ENCODE measurements at places on chromosomes 12 and 14. TPM values are rescaled to one million over a fixed set of nuclear protein-coding genes. Genes with fewer than 3 reads are reported as not detected.

GRCh38 chr12:109464642-109465351, 12.3 kb downstream of the KCTD10 start:
- no peak for DNase-seq

GRCh38 chr12:109995361-109995685, 845 bp downstream of the GIT2 start:
- no peak for DNase-seq

DNA sequence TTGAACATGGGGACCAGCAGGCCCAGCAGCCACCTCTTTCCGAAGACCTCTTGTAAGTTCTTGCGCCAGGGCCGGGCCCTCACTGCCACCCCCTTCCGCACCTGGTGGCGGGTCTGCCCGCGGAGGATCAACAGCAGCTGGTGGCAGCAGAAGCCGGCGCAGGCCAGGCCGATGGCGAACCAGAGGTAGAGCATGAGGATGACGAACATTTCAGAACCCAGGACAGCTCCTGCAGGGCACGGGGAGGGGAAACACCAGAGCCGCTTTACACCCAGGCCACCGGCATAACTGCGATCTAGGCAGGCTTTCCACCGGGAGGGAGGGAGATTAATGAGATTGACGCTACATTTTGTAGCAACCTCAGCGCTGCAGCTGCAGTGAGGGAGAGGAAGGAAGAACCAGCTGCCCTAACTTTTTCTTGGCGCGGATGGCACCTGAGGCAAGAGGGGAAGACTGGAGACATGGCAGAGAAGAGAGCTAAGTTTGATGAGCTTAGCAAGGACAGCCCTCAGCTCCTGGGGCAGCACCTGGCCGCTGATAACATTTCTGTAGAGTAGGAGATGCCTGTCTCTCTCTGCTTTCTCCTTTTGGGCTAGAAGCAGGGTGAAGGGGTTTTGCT, 7.8 kb downstream of the ZDHHC22 start:
- peak; percentile 69 for DNase-seq

DNA sequence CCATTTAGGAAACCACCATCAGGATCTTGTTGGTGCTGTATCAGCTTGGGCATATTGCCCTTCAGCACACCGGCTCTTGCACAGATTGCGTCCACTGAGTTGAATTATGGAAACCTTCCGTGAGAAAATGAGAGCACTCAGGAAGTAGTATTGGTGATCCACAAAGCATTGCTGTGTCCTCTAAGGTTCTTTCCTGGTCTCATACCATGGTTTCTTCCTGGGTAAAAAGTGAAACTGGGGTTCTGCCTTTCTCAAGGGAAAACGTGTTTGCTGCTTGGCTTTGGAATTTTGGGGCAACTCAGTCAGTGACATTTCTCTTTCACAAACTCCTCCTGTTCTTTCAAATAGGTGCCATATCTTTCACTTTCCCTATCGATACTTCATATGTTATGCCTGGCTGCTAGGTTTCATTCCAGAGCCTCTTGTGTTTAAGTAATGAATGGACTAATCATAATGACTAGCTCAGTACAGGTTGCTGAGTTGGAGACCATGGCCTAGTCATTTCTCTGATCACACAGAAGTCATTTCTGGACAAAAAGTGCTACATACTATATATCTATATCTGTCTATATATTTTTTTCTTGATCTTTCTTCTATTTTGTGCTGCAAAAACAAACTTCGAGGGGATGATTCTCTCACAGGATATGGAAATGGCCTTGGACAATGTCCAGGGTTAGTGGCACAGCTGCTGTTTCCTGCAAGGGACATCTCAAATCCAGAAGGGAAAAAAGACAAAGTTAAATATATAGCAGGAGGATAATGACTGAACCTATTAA, 423.4 kb downstream of the ZFP36L1 start:
- DNase-seq: no peak

- DNase-seq: no peak
Measured at GRCh38 chr12:100493396-100494012, 19.8 kb downstream of the NR1H4 start.

GRCh38 chr12:51788876-51789275, 59.6 kb downstream of the FIGNL2 start:
- DNase-seq: no peak

GRCh38 chr12:110756611-110757010, 13.9 kb upstream of the PPP1CC start:
- DNase-seq: no peak

GRCh38 chr12:109952160-109952858, 43.9 kb downstream of the GIT2 start:
- no peak for DNase-seq

GRCh38 chr12:94534278-94534677, 74.6 kb upstream of the CEP83 start:
- DNase-seq: no peak

GRCh38 chr12:27276275-27276674, 32.2 kb downstream of the STK38L start:
- DNase-seq: no peak

- no peak for DNase-seq
Measured at GRCh38 chr12:124168016-124168786, 126.7 kb upstream of the RFLNA start.

DNA sequence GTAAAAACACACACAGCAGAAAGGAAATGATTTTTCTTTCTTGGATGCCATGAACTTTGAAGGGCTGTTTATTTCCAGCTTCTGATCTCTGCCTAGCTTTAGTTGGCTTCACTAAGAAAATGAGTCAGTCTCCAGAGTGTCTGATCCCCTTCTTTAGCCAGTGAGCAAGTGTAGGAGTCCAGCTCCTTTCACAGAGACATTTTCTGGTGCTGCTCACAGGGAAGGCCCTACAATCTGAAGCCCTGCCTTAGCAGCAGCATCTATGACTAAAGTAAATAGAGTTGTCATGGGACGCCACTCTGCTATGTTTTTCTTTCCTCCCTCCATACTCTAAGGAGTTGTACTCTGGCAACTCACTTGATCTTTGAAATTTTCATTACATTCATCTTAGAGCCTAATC, 103.5 kb downstream of the RPAP3 start:
- no peak for DNase-seq

GRCh38 chr14:22174412-22175277, 414.4 kb downstream of the DAD1 start:
- no peak for DNase-seq

DNA sequence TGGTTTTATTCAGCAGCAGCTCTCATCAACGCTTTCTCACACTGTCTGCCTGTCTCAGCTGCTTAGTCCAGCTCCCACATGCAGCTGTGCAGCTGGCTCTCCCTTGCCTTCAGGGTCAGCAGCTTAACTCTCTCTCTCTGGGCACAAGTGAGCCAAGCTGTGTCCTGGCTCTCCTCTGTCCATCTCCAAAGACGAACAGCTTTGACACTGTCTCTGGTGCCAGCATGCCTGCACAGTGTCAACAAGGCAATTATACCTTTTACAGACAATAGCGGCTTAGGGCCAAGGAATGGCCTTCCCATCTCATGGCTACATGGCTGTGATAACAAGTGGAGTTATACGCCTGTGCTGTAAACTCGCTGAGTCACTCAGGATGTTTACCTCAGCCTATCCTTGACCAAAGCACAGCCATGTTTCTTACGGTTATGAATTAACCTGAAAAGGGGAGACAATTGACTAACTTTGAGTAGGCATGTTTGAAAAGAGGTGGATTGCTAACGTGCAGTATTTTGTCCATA, 38.4 kb upstream of the MANSC4 start:
- no peak for DNase-seq

DNA sequence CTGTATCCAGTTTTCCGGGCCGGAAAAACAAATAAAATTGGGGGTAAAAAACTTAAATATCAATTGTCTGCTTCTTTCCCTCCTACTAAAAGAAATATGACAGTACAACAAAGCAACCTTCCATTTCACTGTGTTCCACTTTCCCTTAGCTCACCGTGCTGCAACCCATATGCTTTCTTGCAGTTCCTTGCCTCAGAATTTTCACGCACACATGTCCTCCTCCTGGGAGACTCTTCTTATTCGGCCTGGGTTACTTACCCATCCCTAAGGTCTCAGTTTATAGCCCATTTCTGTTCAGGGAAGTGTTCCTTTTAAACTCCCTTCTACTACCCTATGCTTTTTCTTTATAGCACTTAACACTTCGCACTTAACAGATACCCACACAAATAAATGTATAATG, 4.5 kb upstream of the MAGOHB start:
- DNase-seq: no peak

DNA sequence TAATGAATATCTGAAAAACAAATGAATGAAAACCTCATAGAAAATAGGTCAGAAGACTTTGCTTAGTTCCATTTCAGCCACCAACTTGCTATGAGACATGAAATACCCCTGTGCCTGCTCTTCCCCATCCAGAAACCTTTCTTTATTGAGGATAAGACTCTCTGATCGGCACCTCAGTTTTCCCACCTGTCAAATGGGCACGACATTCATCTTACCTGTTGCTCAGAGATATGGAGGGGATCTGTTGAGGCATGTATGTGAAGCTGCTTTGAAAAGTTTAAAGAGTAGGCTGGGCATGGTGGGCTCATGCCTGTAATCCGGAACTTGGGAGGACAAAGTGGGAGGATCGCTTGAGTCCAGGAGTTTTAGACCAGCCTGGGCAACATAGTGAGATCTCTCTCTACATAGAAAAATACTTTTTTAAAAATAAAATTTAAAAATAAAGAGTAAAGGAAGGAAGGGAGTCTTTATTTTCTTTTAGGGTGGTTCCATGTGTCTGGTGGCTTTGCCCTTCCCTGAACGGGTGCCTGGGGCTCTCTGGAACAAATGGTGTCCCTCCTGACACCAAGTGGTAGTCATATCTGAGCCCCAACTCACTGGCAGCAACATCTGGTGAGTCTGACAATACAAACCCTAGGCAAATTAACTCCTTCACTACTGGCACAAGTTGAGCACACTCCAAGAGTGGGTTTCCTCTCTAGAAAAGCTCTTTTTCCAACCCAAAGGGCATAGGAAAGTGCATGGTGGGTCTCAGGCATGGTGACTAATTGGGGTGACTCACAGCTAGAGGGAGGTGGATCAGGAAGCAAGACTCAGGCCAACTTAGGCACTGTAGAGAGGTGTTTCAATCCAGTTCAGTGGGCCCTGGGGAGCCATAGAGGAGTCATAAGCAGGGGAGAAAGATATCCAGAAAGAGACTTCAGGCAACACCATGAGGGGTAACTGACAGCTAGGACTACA, 42.1 kb downstream of the MAP1LC3B2 start:
- DNase-seq: no peak

DNA sequence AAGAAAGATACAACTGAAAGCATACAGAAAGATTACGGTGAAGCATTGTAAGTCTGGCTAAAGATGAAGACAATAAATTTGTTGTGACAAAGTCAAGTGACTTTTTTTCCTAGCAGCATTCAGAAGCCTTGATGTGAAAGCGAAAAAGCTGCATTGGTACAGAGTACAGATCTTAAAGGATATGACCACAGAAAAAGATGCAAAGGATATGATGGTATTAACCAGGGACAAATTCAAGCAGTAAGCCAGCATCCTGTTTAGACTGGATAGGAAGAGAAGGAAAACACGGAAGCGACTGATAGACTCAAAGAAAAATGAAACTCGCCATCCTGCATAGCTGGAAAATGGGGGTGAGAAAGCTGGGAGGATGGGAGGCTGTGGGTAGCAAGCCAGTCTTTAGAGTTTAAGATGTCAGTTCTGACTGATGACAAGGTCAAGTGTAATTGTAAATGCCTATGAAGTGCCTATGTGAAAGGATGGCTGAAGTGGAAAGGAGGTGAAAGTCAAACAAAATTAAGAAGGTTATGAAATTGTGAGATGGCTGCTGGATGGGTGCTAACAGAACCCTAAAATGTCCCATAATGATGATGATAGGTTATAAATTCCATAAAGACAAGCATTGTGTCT, 92.4 kb downstream of the PHLDA1 start:
- DNase-seq: no peak

- DNase-seq: no peak
Measured at GRCh38 chr12:107439026-107439738, 246.4 kb upstream of the PWP1 start.

- DNase-seq: no peak
Measured at GRCh38 chr12:76276499-76277151, 71.6 kb downstream of the BBS10 start.

GRCh38 chr12:40892528-40892927, 200.3 kb downstream of the CNTN1 start:
- DNase-seq: no peak

GRCh38 chr14:79242666-79243065, 968.6 kb downstream of the DIO2 start:
- no peak for DNase-seq

DNA sequence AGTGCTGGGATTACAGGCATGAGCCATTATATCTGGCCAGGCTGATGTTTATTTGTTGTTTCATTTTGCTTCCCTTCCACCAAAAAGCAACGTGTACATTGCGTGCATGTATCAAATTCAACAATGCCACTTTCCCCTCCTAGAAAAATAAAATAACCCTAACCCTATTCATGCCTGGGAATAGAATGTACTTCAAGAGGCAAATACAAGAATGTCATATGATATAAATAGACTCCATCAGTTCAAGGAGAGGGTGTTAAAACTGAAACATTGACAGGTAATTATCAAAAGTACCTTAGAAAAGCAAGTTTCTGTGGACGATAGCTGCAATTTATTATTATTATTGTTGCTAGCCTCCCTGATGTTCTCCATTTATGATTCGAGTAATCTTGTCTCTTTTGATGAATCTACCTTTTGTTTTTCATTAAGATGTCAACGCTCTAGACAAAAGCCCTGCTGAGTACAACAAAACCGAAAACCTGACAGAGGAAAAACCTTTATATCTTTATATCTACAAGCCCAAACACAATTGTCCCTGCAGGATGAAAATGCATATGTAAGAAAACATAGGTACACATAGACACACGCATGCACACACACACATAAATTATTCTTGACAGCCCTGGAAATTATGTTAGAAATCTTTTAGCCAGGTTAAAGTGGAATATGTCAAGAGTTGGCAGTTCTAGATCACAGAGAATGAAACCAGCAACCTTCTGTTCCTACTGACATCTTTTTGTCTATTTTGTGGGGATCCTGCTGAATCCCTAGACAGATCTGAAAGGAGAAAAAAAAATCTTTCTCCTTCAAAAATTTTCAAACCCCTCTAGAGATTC, 98.9 kb downstream of the BTG1 start:
- no peak for DNase-seq

- DNase-seq: no peak
Measured at GRCh38 chr12:119877639-119877948, 474 bp upstream of the CIT start.

Gene KRT3
- total RNA-seq: not detected

Gene NCAPD2
- total RNA-seq: 26.7 TPM

Gene TSPAN19
- not detected for total RNA-seq

Gene SERPINA10
- not detected for total RNA-seq

Gene GLIPR1
- 38.2 TPM for total RNA-seq

Gene ZDHHC22
- not detected for total RNA-seq

Gene KLRD1
- total RNA-seq: 13.3 TPM

Gene CLECL1
- 3.4 TPM for total RNA-seq

Gene ERBB3
- total RNA-seq: 60.7 TPM

Gene FOXG1
- total RNA-seq: not detected

Gene TMEM132C
- total RNA-seq: 0.64 TPM

Gene PLCZ1
- not detected for total RNA-seq

Gene KRT77
- not detected for total RNA-seq

Gene PAX9
- total RNA-seq: 0.78 TPM

All from upper lobe of right lung (tissue), 1 donor.